ENCODE measurements at places on chromosomes 3 and 15. TPM values are rescaled to one million over a fixed set of nuclear protein-coding genes. Genes with fewer than 3 reads are reported as not detected.

SPINT1 gene
- total RNA-seq = 8.0 TPM

CCDC9B gene
- 11.8 TPM for total RNA-seq

PPARG gene
- 6.6 TPM for total RNA-seq

GOLGA6L10 gene
- total RNA-seq = 0.73 TPM

CYP1A2 gene
- total RNA-seq = not detected

SV2B gene
- 28.6 TPM for total RNA-seq

GPR149 gene
- not detected for total RNA-seq

RBPMS2 gene
- 2.5 TPM for total RNA-seq

SNX33 gene
- 16.9 TPM for total RNA-seq

MEIS2 gene
- total RNA-seq = 103 TPM

HTR3E gene
- not detected for total RNA-seq

ARGFX gene
- not detected for total RNA-seq

ZNF717 gene
- 9.0 TPM for total RNA-seq

Data from glomerular endothelial cell (primary cell).